ENCODE measurements at places on chromosomes 2 and 18. TPM values are rescaled to one million over a fixed set of nuclear protein-coding genes. Genes with fewer than 3 reads are reported as not detected.

MGAT4A gene
- total RNA-seq, result 60.4 TPM

FRZB gene
- total RNA-seq, result not detected

AGXT gene
- total RNA-seq, result not detected

RAX gene
- total RNA-seq, result not detected

EFHD1 gene
- 1.9 TPM for total RNA-seq

HRH4 gene
- not detected for total RNA-seq

C1QL2 gene
- total RNA-seq, result not detected

G6PC2 gene
- not detected for total RNA-seq

Measured in glomerular endothelial cell (primary cell).